Stimulated activated CD8-positive, alpha-beta memory T cell treated with anti-CD3 and anti-CD28 coated beads, Interleukin-2, amount 100 ng/mL, for 48 hours (primary cell): ENCODE measurements at places on chromosomes 11 and 22.

DNA sequence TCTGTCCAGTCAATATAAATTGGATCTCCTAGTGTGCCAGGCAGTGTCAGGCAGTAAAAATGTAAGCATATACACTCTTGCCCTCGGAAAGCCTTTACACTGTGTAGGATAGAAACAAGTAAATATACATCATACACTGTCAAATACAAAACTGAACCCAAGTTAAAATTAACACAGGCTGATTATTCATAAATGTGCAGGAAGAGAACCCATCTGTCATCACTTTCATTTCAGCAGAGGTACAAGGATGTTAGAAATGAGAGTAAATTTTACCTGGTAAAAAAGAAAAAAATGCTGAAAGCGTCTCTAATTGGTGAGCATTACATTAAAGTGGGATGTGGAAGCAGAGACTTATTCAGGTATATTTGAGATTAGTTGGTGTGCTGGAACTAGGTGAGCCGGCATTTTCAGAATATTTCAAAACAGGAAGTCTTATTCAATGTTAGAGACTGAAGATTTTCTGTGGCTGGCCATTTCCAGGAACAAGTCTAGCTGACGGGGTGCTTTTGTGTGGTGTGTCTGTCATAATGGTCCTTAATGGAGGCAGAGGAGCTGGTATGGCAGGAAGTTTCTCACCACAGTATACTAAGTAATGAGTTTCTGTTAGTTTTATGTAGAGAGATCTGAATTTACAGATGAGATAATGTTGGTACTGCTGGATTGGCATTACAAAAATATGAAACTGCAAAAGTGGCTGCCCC is 192.6 kb downstream of the CASP12 start:
- peak; percentile 43 for DNase-seq

DNA sequence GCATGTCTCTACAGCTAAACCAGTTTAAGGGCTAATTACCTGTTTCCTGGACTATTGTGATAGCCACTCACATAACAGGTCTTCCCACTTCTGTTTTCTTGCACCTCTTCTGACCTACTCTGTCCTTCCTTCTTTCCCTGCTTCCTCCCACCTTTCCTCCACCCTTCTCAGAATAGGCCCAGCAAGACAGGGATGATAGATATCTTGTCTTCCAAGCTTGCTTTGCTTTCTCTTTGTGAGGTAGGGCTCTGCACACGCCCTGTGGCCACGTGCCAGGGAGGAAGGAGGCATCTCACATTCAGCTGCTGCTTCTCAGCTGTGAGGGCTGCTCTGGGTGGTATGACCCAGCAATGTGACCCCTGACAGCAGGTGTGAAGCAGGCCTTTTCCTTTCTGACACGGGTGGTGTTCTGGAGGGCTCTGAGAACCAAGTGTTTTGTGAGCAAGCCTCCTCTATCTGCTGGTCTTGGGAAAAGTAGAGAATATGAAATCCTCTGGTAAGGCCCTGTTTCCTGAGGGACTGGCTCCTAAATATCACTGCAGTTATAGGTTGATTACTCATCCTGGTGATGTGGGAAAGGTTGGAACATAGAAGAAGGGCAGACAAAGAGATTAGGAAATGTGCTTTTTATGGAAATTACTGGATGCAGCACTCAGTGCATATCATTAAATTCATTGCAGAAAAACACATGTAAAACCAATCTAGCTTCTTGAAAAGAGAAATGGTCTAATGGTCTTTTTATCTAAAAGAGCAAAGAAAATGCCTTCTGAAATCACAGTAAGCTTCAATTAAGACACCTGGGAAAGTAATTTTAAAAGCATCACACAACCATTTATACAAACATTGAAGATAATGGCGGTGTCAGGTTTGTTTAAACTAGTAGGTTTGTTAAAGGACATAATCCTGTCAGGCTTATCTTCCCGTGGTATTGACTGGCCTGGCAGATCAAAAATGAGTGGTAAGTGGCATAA is 8.5 kb downstream of the AMOTL1 start:
- DNase-seq: no peak

GRCh38 chr22:27252282-27253049 is 549.1 kb downstream of the MN1 start:
- DNase-seq: no peak

- DNase-seq: no peak
Measured at GRCh38 chr11:134425413-134425812, 13.4 kb upstream of the B3GAT1 start.

- DNase-seq: no peak
Measured at GRCh38 chr11:11263238-11264005, 89.6 kb downstream of the CSNK2A3 start.

- no peak for DNase-seq
Measured at GRCh38 chr22:35292786-35293185, 6.9 kb upstream of the TOM1 start.

DNA sequence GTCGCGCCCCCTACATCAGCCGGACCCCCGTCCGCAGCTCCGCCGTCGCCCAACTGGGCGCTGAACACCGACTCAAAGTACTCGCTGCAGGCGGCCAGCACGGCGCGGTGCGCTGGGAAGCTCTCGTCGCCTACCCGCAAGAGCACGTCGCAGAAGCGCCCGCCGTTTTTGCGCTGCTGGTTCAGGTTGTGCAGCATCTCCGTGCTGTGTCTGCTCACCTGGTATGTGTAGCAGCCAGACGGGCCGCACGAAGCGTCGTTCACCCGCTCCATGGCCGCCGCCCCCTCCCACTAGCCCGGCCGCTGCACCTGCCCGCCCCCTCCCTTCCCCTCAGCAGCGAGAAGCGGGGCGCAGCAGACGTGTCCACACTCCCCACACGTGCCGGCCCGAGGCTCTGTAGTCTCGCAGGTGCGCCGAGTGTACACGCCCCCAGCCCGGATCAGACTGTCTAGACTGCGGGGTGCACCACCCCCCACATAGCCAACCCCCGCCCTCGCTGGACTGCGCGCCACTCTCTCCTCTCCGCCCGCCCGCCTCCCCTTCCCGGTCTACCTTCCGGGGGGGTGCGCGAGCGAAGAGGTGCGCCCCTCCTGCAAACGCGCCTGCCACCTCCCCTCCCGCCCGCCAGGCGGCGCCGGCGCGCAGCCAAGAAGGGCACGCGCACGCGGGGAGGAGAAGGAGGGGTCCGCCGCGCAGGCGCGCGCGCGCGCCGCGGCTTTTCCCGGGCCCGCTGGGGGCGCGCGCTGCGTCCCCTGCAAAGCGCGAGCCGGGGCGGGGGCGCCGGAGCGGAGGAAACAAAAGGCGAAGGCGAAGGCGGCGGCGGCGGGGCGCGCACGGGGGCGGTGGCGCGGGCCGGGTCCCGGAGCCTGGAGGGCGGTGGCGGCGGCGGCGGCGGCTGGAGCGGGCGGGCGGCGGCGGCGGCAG is 553 bp downstream of the PATZ1 start:
- DNase-seq: peak; percentile 82

GRCh38 chr22:23036684-23037428 is 33.5 kb upstream of the GNAZ start:
- DNase-seq: no peak

GRCh38 chr11:112485280-112485679 is 224.6 kb upstream of the PLET1 start:
- DNase-seq: no peak

DNA sequence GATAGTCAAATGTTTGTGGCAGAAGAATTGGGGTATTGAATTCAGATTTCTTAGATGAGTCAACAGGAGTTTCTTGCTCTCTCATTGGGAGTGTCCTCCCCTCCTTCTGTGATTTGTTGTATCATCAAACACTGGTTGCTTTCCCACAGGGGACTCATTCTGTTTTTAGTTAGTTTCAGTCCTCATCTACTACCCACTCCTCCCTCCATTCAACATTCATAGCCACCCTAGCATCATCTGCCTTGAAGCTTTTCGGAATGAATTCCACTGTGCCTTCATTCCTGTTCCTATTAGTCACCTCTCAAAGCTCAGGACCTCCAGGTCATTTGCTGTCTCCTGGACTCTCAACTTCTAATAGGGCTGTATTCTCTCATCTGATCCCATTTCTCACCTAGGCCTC is 31.5 kb upstream of the RAB38 start:
- DNase-seq: no peak

GRCh38 chr11:121452609-121453150 is at the start of gene SORL1-AS1:
Gene SORL1-AS1 (minus strand): TSS chr11:121452967.
- DNase-seq: no peak

- DNase-seq: no peak
Measured at GRCh38 chr22:42294034-42294985, 23.9 kb upstream of the TCF20 start.
